ENCODE measurements at places on chromosomes 7 and 10. TPM values are rescaled to one million over a fixed set of nuclear protein-coding genes. Genes with fewer than 3 reads are reported as not detected.

The ZC3HAV1L gene
- 1.4 TPM for total RNA-seq

GRCh38 chr10:119198438-119198837 lies 8.9 kb upstream of the GRK5 start:
- H3K4me1 ChIP-seq: no peaks in the 10 kb centered on the region
- DNase-seq: no peak
- H3K27me3 ChIP-seq: no peaks in the 10 kb centered on the region
- no peak overlapping the region for H3K4me3 ChIP-seq

GRCh38 chr10:79050896-79051555 lies 17.7 kb upstream of the ZMIZ1 start:
- no peak overlapping the region for H3K4me3 ChIP-seq
- DNase-seq: no peak
- H3K27ac ChIP-seq: no peak overlapping the region
- no peaks in the 10 kb centered on the region for H3K27me3 ChIP-seq
- H3K36me3 ChIP-seq: no peaks in the 10 kb centered on the region

DNA sequence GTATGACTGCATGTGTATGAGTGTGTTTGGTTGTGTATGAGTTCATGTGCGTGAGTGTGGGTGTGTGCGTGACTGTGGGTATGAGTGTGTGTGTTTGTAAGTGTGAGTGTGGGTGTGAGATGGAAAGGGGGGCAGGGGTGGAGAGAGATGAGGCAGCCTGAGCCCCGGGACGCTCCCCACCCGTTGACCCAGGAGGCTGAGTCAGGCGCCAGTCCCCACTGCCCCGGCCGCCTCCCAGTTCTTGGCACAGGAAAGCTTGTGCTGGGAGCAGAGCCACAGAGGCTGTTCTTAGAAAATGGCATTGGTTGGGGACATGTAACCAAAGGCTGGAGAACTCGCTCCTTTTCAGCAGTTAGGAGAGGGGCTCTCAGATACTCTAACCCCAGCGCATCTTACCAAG lies 27.8 kb upstream of the NUB1 start:
- H3K27me3 ChIP-seq: peaks cover 1% of the 10 kb centered on the region
- DNase-seq: no peak
- H3K27ac ChIP-seq: no peak overlapping the region
- H3K4me3 ChIP-seq: no peak overlapping the region
- H3K4me1 ChIP-seq: peaks cover 4% of the 10 kb centered on the region

The CALHM1 gene
- total RNA-seq: not detected

- no peak overlapping the region for H3K27ac ChIP-seq
- no peak overlapping the region for H3K4me3 ChIP-seq
- no peaks in the 10 kb centered on the region for H3K36me3 ChIP-seq
- no peaks in the 10 kb centered on the region for H3K27me3 ChIP-seq
- no peak for DNase-seq
Measured at GRCh38 chr7:5117095-5117970, 71.7 kb downstream of the RBAK start.

DNA sequence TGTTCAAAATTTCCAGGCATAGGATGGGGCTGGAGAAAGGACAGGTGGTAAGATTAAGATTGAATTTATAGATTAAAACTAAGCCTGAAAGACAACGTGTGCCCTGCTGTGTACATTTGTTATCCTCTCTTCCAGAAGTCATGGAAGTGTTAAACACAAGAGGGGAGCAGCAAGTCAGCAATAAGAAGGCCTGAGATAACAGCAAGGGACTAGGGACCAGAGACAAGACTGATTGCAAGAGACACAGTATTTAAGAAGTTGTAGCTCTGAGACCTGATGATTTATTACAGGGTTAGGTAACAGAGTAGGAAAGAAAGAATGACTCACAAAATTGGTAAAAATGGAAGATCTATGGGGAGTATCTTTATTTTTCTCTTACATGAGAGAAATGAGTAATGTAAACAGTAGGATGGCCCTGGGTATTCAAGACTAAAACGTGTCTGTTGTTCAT lies 55.7 kb upstream of the COL1A2 start:
- DNase-seq: no peak
- no peaks in the 10 kb centered on the region for H3K27me3 ChIP-seq
- no peaks in the 10 kb centered on the region for H3K36me3 ChIP-seq
- no peaks in the 10 kb centered on the region for H3K4me1 ChIP-seq
- no peak overlapping the region for H3K4me3 ChIP-seq

DNA sequence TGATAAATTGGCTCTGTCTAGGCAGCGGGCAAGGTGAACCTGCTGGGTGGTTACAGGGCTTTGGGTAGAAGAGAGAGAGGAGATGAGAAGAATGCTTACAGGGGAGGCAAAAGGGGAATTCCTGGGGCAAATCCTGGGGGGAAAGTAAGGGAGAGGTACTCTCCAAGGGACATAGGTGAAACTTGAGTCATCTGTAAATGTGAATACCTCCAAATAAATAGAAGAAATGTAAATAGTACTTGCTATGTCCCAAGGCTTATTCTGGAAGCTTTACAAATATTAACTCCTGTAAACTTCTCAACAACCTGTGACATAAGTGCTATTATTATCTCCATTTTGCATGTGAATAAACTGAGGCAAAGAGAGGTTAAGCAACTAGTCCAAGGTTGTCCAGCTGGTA lies 57.7 kb upstream of the CDK13 start:
- no peak overlapping the region for H3K27ac ChIP-seq
- no peaks in the 10 kb centered on the region for H3K36me3 ChIP-seq
- H3K4me3 ChIP-seq: no peak overlapping the region
- H3K27me3 ChIP-seq: peaks cover 3% of the 10 kb centered on the region
